ENCODE measurements at places on chromosomes 2 and 18.
A peak's percentile ranks its signal among the peaks of the same experiment; 100 is the strongest.

- DNase-seq = no peak
Measured at GRCh38 chr2:40734797-40735196, 282.9 kb upstream of the SLC8A1 start.

- peak; percentile 40 for DNase-seq
Measured at GRCh38 chr2:22626621-22627020, 758.4 kb upstream of the KLHL29 start.

GRCh38 chr2:72159211-72159993 lies 11.7 kb upstream of the CYP26B1 start:
- no peak for DNase-seq

- no peak for DNase-seq
Measured at GRCh38 chr2:66364495-66365333, 70.2 kb upstream of the MEIS1 start.

GRCh38 chr2:106138543-106139237 lies 55.4 kb downstream of the UXS1 start:
- DNase-seq = no peak

Data from BE2C (cell line).